ENCODE measurements at places on chromosomes 6 and 20. TPM values are rescaled to one million over a fixed set of nuclear protein-coding genes. Genes with fewer than 3 reads are reported as not detected.

Gene SLC17A3
- not detected for total RNA-seq

Gene MICA
- total RNA-seq: 18.0 TPM

Gene SIRPB1
- 9.8 TPM for total RNA-seq

Gene IL17A
- not detected for total RNA-seq

Gene FOXS1
- 1.3 TPM for total RNA-seq

Gene CGAS
- total RNA-seq: 11.0 TPM

Gene COL9A3
- 3.5 TPM for total RNA-seq

Gene TTPAL
- 17.9 TPM for total RNA-seq

Gene CLVS2
- total RNA-seq: not detected

Gene GLP1R
- total RNA-seq: not detected

Gene NRSN1
- not detected for total RNA-seq

Gene TTLL9
- total RNA-seq: 1.4 TPM

Gene SCUBE3
- 0.09 TPM for total RNA-seq

Gene FAM217A
- not detected for total RNA-seq

Gene WFDC12
- not detected for total RNA-seq

Gene C20orf202
- total RNA-seq: 0.28 TPM

Gene MTRF1L
- total RNA-seq: 23.9 TPM

Gene SSTR4
- total RNA-seq: not detected

Gene SCAND1
- 102 TPM for total RNA-seq

Gene ELOVL2
- total RNA-seq: 0.46 TPM

Gene INSM1
- total RNA-seq: not detected

Measured in omental fat pad (tissue), 4 donors.